Head of caudate nucleus (tissue), 42 donors: ENCODE measurements at places on chromosomes 16 and 17.

DNA sequence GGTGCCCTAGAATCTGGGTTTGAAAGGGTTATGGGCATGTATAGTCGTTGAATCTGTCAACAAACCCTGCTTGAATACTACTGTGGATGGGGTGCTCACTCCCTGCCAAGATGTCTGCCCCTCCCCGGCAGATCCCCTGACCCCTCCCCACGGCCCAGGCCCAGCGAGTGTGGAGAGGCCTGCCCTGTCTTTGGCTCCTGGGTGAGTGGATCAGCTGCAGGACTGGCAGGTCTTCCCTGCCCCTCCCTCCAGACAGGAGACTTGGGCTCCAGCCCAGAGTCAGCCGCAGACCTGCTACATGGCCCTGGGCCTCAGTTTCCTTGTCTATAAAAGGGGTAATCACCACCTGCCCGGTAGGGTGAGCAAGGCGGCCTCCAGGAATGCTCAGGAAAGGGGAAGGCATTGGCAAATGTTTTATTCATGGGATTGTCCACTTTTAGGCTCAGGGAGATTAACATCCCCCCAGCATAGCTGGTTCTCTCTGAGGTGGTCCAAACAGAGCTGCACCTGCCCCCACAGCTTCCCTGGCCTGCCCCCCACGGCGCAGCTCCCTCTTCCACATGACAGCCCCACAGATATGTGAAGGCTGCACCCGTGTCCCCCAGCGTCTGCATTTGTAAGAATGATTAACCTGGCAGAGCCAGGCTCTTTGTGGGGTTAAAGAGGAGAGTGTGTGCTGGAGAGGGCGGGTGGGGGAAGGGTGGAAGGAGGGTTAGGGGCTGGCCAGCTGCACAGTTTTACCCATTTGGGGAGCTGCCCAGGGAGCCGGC is 18.5 kb upstream of the SPNS2 start:
- DNase-seq = no peak

- DNase-seq = no peak
Observed at GRCh38 chr17:49021095-49021767, 24.0 kb downstream of the IGF2BP1 start.

DNA sequence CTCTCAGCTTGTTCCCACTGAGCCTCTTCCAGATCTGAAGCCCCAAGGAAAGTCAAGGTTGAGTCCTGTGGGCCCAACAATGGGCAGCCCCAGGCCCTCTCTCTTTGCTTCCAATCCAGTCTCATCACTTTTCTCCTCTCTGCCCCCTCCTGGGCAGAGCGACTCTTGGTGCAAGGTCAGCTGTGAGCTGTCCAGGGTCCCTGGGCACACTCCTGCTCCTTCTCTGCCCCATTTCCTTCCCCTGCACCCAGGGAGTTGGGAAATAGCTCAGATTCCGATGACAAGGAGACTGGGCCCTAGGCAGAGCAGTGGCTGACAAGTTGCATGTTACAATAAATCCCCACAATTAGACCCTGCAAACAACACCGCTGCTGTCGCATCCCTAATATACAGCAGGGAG is 16.1 kb upstream of the CRHR1 start:
- DNase-seq = no peak

DNA sequence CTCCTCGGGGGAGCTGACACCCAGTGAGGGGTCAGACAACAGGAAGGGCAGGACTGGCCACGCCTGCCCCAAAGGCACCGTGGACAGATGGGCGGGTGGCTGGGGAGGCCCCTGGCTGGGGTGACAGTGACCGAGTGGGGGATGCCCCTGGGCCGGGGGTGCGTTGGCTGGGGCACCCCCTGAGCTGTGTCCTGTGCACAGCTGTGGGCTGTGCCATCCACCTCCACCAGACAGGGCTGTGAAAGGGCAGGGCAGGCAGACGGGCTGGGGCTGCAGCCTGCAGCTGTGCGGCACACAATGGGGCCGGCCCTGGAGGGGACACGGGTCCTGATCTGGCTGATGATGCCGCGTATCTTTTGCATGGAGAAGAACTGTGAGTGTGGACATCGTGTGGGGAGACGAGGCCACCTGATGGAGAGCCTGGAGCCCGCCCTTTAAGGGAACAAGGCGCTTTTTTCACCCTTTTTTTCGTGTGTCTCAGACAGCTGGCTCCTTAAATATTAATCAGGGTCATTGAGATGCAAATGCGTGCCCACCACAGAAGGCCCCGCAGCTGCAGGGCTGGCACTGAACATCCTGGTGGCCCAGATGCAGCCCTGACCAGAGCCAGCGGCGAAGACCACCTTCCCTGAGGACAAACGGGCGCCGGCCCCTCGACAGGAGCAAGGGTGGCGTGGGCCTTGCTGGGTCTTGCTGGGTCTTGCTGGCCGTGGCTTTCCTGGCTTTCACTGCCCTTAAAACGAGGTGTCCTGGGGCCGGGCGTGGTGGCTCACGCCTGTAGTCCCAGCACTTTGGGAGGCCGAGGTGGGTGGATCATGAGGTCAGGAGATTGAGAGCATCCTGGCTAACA is 42.4 kb upstream of the GNG13 start:
- no peak for DNase-seq

DNA sequence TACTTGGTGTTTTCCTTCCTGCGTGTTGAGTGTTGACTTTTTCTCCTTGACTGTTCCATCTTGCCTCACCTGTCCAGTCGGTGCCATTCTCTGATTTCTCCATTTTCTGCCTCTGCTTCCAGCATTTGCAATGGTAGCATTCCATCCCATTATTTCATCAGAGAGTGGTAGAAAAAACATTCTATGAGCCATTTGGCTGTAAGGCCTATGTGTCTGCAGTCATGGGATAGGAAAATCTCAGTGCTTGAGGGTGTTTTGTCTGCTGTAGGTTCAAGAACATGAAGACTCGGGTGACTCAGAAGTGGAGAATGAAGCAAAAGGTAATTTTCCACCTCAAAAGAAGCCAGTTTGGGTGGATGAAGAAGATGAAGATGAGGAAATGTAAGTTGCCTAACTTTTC is 2.7 kb downstream of the UTP18 start:
- DNase-seq = no peak
